Activated CD8-positive, alpha-beta memory T cell treated with anti-CD3 and anti-CD28 coated beads for 24 hours (primary cell): ENCODE measurements at places on chromosomes 16 and 17.

DNA sequence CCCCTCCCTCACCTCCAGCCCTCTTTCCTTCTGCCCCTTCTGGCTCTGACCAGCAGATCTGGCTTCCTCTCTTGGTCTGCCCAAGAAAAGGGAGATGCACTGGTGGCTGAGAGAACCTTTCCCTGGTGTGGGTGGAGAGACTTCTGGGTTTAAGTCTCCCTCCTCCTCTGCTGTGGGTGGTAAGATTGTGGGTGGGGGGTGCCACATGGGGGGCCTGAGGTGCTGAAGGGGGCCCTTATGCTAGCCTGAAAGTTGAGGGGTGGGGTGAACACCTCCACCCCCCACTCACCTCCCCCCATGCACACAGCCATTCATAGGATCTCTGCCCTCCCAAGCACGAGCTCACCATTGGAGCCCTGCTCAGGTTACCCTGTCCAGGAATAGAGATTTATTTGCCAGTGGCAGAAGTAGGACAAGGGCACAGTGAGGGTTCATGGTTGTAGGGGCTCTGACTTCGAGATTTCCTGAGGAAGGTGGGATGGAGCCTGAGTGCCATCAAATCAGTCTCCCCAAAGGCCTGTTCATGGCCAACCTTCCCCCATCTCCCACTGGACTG lies 1.7 kb upstream of the STAC2 start:
- no peak for DNase-seq

DNA sequence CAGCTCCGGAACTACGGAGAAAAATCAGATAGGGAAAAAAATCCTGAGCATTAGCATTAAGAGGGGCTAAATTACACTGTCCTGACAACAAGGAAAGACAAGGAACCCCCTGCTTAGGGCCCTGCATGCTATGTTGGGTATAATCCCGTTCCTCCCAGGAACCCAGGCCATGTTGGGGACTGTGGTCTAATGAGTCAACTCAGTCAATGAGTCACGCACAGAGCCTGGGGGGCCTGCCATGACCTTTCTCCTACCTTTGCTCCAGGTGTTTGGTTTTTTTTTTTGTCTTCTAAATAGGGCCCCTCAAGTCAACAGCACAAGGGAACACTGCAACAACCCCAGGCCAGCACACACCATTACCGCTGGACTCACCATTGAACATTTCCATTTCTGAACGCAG lies 8.9 kb upstream of the ZNF200 start:
- no peak for DNase-seq

- no peak for DNase-seq
These were observed 149.1 kb downstream of the VPS53 start for GRCh38 chr17:565521-565920.

- no peak for DNase-seq
These were observed 525 bp downstream of the JPT1 start for GRCh38 chr17:75153780-75154194.

DNA sequence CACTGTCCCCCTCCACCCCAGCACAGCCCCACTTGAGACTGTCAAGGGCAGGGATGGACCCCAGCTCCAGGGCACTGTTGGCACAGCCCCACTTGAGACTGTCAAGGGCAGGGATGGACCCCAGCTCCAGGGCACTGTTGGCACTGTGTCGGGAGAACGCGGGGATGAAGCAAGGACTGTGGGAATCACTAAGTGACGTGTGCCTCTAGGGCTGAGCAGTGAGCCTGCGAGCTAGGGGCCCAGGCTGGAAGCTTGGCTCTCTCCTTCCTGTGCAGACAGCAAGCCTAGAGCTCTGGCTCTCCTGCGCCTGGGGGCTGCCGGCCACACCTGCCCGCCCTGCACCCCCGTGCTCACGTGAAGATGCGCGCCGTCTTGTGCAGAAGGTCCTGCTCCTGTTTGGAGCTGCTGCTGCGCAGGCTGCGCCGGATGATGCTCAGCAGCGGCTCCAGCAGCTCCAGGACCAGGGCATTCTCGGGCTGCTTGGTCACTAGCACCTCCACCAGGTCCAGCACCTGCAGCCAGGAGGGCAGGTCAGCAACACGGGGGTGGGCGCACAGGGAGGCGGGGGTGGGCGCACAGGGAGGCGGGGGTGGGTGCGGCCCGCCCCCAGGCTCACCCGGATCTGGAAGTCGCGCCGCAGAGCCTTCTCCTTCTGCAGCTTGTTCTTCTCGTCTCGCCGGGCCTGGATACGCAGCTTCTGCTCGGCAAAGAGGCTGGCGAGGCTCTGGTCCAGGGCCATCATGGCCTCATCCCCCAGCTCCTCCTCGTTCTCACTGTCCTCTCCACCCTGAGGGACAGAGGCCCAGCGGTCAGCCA lies 10.8 kb downstream of the MYBBP1A start:
- DNase-seq = no peak

GRCh38 chr17:33751702-33752065 lies 458.6 kb upstream of the ASIC2 start:
- no peak for DNase-seq

DNA sequence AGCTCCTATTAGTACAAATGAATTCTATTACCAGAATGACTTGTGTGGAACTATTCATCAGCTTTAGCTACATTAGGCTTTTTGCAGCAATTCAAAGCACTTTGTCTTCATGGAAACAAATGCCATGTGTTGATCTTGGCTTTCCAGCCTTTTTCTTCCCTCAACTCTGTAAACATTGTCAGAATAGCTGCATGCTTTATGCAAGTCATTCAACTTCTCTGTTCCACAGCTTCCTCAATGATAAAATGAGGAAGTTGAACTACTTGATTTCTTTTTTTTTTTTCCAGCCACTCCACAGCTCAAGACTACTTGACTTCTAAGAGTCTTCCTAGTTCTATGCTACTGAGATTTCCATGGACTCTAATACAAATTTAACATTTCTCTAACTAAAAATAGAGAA lies 41.1 kb downstream of the KIAA0753 start:
- no peak for DNase-seq

DNA sequence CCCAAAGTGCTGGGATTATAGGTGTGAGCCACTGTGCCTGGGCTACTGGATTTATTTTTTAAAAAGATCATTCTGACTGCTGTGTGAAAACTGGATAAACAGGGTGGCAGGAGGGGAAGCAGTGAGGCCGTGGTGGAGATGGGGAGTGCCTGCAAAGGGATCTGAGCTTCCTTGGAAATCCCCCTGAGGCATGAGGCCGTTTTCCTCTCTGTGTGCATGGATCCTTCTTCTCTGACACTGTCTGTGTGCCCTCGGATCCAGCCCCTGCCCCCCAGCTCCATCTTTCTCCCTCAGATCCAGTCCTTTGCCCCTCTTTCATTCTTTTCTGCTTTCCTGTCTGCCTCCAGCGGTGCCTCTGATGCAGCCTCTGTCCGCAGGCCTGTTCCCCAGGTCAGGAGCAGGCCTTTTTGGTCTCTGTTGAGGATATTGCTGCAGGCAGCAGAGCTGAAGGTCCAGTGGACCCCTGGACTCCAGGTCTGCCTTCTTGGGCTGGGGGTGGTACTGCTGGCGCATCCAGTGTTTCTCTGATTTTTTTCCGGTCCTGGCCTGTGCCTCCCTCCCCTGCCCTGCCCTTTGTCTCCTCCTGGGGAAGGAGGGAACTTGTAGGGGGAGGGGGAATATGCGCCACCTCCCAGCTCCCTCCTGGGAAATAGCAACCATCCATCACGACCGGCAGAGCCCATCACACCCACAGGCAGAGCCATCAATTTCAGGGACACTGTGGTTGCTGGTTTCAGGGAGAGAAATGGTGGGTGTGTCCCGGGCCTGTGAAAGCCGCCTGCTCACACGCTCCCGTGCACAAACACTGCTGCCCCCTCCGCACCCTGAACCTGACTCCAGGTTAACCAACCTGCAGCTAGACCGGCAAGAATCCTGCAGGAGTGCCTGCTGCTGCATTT lies 17.0 kb downstream of the MGAT5B start:
- DNase-seq = no peak

GRCh38 chr16:89038221-89038721 lies 55.4 kb upstream of the ACSF3 start:
- DNase-seq = no peak

- DNase-seq = no peak
These were observed 10.3 kb downstream of the MRC2 start for GRCh38 chr17:62637809-62638208.

GRCh38 chr16:70252355-70252988 lies 732 bp upstream of the EXOSC6 start:
- no peak for DNase-seq

- no peak for DNase-seq
These were observed 763 bp upstream of the ACTG1 start for GRCh38 chr17:81513372-81513752.

DNA sequence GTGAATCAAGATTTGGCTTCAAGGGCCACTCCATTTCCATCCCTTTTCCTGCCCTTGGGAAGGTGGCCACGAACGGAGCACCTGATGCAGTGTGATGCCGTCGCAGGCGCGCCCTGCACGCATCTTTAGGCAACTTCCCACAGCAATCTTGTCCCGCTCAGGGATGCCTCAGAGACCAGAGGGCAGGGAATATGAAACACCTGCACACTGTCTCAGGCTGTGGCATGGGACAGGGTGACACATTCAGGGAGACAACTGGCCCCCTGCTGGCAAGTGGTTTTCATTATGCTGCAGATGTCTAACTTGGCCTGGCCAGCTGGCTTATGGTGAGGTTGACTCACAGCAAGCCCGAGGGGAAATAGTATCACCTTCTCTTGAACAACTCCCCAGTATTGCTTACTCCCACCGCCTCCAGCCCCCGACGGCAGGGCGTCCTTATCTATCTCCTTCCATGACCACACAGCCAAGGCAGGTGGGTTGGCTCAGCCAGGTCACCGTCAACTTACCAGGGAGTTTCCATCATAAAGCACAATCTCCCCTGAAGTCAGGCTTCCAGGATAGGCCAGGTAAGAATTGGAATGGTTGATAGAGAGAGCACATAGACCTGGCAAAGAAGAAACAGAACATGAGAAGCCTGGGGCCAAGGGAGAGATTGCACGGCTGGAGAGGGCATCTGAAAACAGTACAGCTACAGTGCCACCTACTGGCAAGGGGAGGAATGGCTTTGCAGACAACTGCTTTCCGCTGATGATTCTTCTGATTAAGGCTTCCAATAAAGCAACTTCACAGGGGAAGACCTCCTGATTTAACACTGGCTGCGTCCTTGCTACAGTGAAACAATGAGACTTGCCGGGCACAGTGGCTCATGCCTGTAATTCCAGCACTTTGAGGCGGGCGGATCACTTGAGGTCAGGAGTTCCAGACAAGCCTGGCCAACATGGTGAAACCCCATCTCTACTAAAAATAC lies 21.1 kb downstream of the WIPI1 start:
- DNase-seq = peak; percentile 91

GRCh38 chr16:12829096-12829888 lies 25.6 kb upstream of the CPPED1 start:
- DNase-seq = no peak

DNA sequence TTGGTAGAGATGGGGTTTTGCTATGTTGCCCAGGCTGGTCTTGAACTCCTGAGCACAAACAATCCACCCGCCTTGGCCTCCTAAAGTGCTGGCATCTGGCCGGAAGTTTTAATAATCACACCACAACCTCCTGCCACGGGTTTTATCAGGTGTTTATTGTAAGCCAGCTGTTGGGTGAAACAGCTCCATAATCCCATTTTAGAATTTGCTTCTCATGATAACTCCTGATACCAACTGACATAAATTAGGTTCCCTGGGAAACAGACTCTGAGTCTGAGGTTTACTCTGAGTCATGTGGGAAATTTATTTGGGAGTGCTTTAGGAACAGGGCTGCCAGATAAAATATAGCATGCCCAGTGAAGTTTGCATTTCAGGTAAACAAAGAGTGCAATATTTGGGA lies 122.6 kb upstream of the MED13 start:
- DNase-seq = no peak

- DNase-seq = no peak
These were observed 178.6 kb upstream of the TNRC6C start for GRCh38 chr17:77779711-77780539.

DNA sequence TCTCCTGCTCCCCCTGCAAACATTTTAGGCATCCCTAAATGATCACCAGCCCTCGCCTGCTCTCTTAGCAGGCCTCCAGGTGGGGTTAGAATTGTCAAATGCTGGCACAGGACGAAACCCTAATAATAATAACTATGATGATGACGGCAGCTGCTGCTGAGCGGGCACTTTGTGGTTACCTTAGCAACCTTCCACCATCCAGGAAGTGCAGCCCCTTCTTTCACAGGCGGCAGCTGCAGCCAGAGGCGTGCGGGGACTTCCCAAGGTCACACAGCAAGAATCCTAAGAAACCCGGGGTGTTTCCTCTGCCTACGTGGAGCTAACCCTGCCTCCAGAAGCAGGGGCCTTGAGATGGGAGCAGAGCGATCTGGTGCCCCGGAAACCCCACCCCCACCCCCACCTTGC lies 22.4 kb upstream of the EIF1 start:
- DNase-seq = no peak

- DNase-seq = no peak
These were observed 77.9 kb downstream of the CCT6B start for GRCh38 chr17:34883106-34884000.

GRCh38 chr17:50167371-50167770 lies 1.6 kb downstream of the SGCA start:
- DNase-seq = no peak

GRCh38 chr16:10754941-10755340 lies 11.3 kb downstream of the NUBP1 start:
- DNase-seq = no peak

GRCh38 chr17:7825206-7825990 lies 8.6 kb upstream of the KDM6B start:
- no peak for DNase-seq

DNA sequence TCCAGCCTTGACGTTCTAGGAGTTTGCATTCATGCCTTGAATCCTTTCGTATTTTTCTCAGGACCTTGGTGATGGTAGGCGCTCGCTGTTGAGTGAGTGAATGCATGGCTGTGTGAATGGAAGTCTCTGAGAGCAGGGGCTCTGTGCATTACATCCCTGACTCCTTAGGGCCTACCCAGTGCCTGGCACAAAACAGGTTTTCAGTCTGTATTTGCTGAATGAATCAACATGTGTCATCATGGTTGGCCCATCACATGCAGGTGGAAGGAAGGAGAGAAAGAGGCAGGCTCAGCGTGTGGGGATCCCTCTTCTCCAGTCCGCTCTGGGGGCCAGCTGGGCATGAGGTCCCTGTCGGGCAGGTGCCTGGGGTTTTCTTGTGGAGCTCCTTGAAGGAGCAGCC lies 8.7 kb downstream of the RAP1GAP2 start:
- no peak for DNase-seq

GRCh38 chr16:57113664-57114063 lies 21.3 kb downstream of the CPNE2 start:
- DNase-seq = no peak

DNA sequence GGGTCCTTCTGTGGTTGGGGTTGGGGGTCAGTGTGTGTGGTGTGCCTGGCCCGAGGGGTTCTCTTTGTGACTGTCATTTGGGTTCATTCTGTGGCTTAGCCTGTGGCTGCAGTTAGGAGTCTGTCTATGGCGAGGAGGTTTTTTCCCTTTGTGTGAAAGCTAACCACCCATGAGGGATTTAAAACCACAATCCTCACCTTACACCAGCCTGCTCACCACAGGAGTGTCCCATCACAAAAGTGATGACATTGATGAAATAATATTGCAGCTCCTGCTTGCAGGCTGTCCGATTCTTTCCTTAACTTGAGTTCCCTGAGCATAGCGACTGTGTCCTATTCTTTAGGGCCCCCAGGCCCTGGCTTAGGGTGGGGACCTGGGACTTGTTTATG lies 113.6 kb downstream of the RAP1GAP2 start:
- DNase-seq = no peak

GRCh38 chr17:79695797-79696609 lies 34.7 kb upstream of the ENPP7 start:
- DNase-seq = no peak
